ENCODE measurements at places on chromosomes 2 and 18. TPM values are rescaled to one million over a fixed set of nuclear protein-coding genes. Genes with fewer than 3 reads are reported as not detected.

SCN2A gene
- polyA plus RNA-seq = 0.86 TPM

GRCh38 chr2:108853421-108853820 is 66.8 kb downstream of the CCDC138 start:
- H3K4me3 ChIP-seq = no peak overlapping the region
- DNase-seq = no peak
- no peak overlapping the region for H3K27ac ChIP-seq
- H3K27me3 ChIP-seq = no peaks in the 10 kb centered on the region

DNA sequence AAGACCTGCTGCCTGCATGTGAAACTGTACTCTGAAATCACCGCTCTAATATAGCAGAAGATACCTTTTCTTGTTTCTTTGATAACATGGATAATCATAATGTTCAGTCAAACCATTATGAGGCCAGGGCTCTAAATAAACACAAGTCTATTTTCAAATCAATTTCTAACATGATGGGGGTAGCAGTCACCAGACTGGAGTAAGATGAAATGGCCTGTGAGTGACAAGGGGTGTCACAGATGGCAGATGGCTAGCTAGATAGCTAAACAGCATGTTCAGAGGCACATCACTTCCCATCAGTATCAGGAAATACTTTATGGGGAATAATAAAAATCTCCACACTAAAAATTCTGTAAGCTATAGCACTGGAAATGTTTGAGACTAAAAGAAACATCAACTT is 14.0 kb downstream of the MBD2 start:
- no peaks in the 10 kb centered on the region for H3K27me3 ChIP-seq
- DNase-seq = no peak
- peaks cover 17% of the 10 kb centered on the region for H3K4me1 ChIP-seq
- no peak overlapping the region for H3K4me3 ChIP-seq
- H3K36me3 ChIP-seq = no peaks in the 10 kb centered on the region

DNA sequence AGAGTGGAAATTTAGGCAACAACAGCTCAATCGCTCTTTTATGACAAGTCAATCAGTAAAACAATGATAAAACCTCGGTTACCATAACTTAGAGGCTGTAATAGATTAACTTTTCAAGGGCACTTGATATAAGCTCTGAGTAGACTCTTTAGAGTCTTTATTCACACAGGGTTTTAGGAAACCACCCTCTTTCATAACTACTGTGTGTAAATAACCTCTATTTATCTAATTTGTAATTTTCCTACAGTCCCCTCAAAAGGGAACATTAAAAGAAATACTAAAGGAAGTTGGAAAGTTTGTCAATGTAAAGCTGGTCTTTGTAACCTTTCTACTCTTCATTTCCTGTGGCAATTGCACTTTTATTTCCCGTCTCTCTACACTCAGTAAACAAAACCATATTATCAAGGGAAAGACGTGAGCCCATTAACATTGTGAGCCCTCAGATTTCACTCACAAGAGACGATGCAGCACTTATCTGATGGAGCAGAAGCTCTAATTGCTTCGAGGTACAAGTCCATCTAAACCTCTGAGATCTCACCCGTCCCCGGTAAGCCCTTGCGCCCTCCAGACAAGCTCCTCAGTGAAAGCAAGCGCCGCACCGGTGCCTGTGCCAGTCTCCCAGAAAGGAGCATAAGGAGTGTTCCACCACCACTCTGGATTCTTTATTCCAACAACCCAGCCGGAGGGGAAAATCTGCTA is 1.1 kb upstream of the HOXD1 start:
- no peak overlapping the region for H3K4me3 ChIP-seq
- peaks cover 22% of the 10 kb centered on the region for H3K4me1 ChIP-seq
- peaks cover 98% of the 10 kb centered on the region for H3K27me3 ChIP-seq
- no peak overlapping the region for H3K27ac ChIP-seq
- no peak for DNase-seq
- H3K36me3 ChIP-seq = no peaks in the 10 kb centered on the region

- H3K27ac ChIP-seq = peak overlapping the region; percentile 30
- H3K36me3 ChIP-seq = no peaks in the 10 kb centered on the region
- no peak overlapping the region for H3K4me3 ChIP-seq
- DNase-seq = peak; percentile 49
- no peaks in the 10 kb centered on the region for H3K4me1 ChIP-seq
- H3K27me3 ChIP-seq = no peaks in the 10 kb centered on the region
Observed at GRCh38 chr2:173553593-173553992, 198.9 kb downstream of the CDCA7 start.

DNA sequence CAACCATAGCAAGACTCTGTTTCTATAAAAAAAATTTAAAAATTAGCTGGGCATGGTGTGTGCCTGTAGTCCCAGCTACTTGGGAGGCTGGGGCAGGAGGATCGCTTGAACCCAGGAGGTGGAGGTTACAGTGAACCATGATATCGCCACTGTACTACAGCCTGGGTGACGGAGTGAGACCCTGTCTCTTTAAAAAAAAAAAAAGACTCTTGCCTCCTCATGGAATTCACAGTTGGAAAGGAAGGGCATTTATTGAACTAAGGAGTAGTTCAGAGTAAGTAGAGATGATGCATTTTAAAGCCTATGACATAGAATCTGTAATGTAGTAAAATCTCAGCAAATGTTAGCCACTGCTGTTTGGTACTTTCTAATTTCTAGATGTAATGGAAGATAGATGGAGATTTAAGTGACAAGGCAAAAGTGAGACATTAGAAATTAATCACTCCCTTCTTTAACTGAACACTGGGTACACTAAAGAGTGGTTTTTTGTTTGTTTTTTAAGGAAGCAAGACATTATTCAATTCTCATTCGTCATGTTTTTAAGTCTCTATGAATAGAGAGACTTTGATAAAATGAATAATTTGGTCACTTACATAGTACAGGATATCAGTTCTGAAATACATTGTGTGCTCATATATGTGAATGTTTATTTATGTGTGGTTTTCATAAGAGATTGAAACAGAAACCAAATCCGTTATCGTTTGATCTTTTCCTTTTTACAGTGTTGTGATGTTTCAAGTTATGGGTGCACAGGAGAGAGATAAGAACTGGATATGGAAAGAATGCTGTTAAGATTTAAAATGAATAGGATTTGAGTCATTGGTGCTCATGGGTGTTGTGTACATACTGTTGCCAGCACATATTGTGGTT is 186.1 kb upstream of the STON1 start:
- peak overlapping the region; percentile 67 for H3K27ac ChIP-seq
- H3K27me3 ChIP-seq = no peaks in the 10 kb centered on the region
- DNase-seq = peak; percentile 15
- no peaks in the 10 kb centered on the region for H3K36me3 ChIP-seq

DNA sequence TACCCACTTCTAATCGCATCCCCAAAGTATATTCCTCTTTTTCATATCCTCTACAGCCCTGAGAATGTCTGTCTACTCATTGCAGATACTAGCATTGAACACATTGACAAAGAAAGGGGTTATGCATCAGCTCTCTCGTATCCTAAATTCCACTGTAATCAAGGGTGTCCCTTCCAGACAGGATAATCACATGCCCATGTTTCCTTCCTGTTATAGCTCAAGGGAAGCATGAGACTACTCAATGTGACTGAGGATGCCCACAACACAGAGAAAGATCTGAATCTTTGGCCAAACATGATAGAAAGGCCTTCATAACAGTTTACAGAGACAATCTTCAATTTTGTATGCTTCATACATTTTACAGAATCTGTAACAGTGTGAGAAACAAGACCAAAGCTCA is 69.2 kb downstream of the HIBCH start:
- DNase-seq = no peak
- H3K27me3 ChIP-seq = no peaks in the 10 kb centered on the region
- H3K36me3 ChIP-seq = no peaks in the 10 kb centered on the region
- H3K27ac ChIP-seq = no peak overlapping the region

DNA sequence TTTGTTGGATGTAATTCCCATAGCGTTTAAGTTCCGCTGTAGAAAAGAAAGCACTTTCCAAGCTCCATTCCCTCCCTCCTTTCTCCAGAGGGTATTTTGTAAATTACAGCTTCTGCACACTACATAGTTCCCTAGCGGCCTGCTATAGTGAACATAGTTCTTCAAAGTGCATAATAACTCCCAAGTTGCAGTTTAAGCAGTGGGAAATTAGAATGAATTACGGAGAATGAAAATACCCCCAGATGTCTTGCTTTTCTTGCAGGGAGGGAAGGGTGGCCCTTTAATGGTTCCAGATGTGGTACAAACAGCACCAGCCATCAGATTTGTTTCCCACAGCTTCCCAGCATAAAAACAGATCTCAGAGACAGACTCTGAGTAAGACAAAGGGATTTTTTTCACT is 893.9 kb downstream of the SUCLG1 start:
- no peaks in the 10 kb centered on the region for H3K4me1 ChIP-seq
- no peak for DNase-seq
- no peak overlapping the region for H3K4me3 ChIP-seq
- H3K36me3 ChIP-seq = no peaks in the 10 kb centered on the region
- no peaks in the 10 kb centered on the region for H3K27me3 ChIP-seq

DNA sequence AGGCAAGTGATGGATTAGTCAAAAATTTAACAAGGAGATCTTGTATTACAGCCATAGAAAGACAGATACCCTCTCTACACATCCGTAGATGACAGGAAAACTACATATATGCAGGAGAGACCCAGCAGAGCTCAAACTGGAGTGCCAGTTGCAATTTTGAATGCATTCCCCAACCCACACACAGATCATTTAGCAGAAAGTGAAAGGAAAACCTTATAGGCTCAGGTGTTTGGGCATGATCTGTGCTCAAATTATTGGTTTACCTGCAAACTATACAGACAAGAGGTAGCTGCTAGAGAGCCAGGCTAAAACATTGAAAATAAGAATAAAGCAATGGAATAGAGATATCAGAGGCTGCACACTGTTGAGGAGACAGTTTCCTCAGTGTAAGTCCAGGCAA is 51.8 kb downstream of the RAB3GAP1 start:
- no peak for DNase-seq
- no peaks in the 10 kb centered on the region for H3K27me3 ChIP-seq
- no peaks in the 10 kb centered on the region for H3K4me1 ChIP-seq
- no peak overlapping the region for H3K27ac ChIP-seq
